ENCODE measurements at places on chromosomes 4 and X. TPM values are rescaled to one million over a fixed set of nuclear protein-coding genes. Genes with fewer than 3 reads are reported as not detected.

GLOD5 gene
- total RNA-seq, result not detected

BMP3 gene
- total RNA-seq, result 14.8 TPM

OPN1MW2 gene
- total RNA-seq, result not detected

DGAT2L6 gene
- not detected for total RNA-seq

CPLX1 gene
- 11.6 TPM for total RNA-seq

CXorf49B gene
- not detected for total RNA-seq

UGT2B11 gene
- not detected for total RNA-seq

CYSLTR1 gene
- 5.3 TPM for total RNA-seq

SYP gene
- 4.2 TPM for total RNA-seq

PAK3 gene
- total RNA-seq, result 49.4 TPM

NAP1L3 gene
- 5.5 TPM for total RNA-seq

ELOVL6 gene
- total RNA-seq, result 11.6 TPM

SSX4B gene
- total RNA-seq, result not detected

TRPC3 gene
- total RNA-seq, result 0.98 TPM

LONRF3 gene
- total RNA-seq, result 5.9 TPM

IQCM gene
- total RNA-seq, result not detected

IGFBP7 gene
- total RNA-seq, result 482 TPM

ERCC6L gene
- total RNA-seq, result 0.09 TPM

CLNK gene
- not detected for total RNA-seq

DTHD1 gene
- total RNA-seq, result 0.62 TPM

AKAP14 gene
- total RNA-seq, result not detected

PRIMPOL gene
- 30.9 TPM for total RNA-seq

RASSF6 gene
- not detected for total RNA-seq

SSX5 gene
- not detected for total RNA-seq

SMIM10L2A gene
- total RNA-seq, result 2.7 TPM

DRP2 gene
- total RNA-seq, result 381 TPM

SYTL5 gene
- total RNA-seq, result not detected

RIPPLY1 gene
- 0.40 TPM for total RNA-seq

PCSK1N gene
- total RNA-seq, result 0.67 TPM

SLC25A4 gene
- 22.7 TPM for total RNA-seq

PDLIM3 gene
- total RNA-seq, result 9.8 TPM

SLC4A4 gene
- total RNA-seq, result 9.8 TPM

SOWAHD gene
- 0.53 TPM for total RNA-seq

SASH3 gene
- 8.6 TPM for total RNA-seq

MAGIX gene
- total RNA-seq, result 1.0 TPM

CPE gene
- total RNA-seq, result 109 TPM

GYPB gene
- total RNA-seq, result 5.3 TPM

PRDM8 gene
- 8.0 TPM for total RNA-seq

NAT8L gene
- 8.1 TPM for total RNA-seq

PABPC4L gene
- 1.9 TPM for total RNA-seq

SLC38A5 gene
- total RNA-seq, result 9.7 TPM

RP2 gene
- 11.3 TPM for total RNA-seq

DMD gene
- 306 TPM for total RNA-seq

SHOX gene
- 0.36 TPM for total RNA-seq

F11 gene
- not detected for total RNA-seq

SERTM2 gene
- 0.76 TPM for total RNA-seq

SPANXC gene
- total RNA-seq, result not detected

CCKAR gene
- not detected for total RNA-seq

ARHGAP36 gene
- total RNA-seq, result not detected

SPARCL1 gene
- total RNA-seq, result 441 TPM

SLBP gene
- 23.2 TPM for total RNA-seq

HTN1 gene
- not detected for total RNA-seq

SETD7 gene
- total RNA-seq, result 56.9 TPM

PHOX2B gene
- total RNA-seq, result not detected

TMPRSS11F gene
- not detected for total RNA-seq

GPR82 gene
- total RNA-seq, result 0.09 TPM

CXorf49 gene
- not detected for total RNA-seq

GLRA2 gene
- total RNA-seq, result 0.22 TPM

TRO gene
- total RNA-seq, result 13.0 TPM
